ENCODE measurements at places on chromosomes 16 and 17.

DNA sequence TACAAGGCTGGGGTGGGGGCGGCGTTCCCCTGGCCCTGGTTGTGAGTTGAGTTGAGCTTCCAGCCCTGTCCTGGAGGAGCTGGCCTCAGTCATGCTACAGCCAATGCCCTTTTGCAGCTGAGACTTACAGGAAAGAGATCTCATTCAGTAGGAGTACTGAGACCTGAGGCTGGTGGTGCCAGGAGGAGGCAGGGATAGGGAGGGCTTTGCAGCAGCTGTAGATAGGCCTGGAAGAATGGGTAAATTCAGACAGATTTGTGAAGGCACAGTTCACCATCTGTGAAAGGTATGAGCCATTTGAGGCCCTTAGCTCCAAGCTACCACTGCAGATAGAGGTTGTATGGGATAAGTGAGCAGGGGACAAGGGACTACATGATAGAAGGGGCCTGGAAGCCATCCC, 5.6 kb downstream of the STX4 start:
- DNase-seq = no peak

GRCh38 chr17:55722742-55723487, at the start of gene TMEM100:
TMEM100 (minus strand) TSS chr17:55722864; CDS start chr17:55721070, 1,794 bp downstream.
- no peak for DNase-seq

DNA sequence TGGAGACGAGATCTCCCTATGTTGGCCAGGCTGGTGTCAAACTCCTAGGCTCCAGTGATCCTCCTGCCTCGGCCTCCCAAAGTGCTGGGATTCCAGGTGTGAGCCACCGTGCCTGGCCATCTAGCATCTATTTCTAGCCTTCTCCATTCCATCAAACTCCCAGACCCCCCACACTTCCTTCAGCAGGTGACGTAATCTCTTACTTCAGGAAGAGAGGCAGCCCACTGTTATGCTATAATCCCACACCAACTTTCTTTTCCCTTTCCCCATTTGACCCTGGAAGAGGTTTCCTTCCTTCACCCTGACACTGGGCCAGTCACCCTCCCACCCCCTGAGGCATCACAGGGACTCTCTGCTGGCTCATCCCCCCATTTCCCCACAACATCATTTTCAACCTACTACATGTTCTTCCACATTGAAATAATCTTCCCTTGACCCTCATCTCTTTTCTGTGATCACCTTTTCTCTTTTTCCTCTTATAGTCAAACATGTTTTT, 7.6 kb downstream of the ITGA2B start:
- DNase-seq = no peak

- DNase-seq = no peak
Observed at GRCh38 chr16:85675251-85675874, 13.4 kb downstream of the GINS2 start.

- DNase-seq = no peak
Observed at GRCh38 chr17:50465635-50466034, 3.0 kb downstream of the CHAD start.

DNA sequence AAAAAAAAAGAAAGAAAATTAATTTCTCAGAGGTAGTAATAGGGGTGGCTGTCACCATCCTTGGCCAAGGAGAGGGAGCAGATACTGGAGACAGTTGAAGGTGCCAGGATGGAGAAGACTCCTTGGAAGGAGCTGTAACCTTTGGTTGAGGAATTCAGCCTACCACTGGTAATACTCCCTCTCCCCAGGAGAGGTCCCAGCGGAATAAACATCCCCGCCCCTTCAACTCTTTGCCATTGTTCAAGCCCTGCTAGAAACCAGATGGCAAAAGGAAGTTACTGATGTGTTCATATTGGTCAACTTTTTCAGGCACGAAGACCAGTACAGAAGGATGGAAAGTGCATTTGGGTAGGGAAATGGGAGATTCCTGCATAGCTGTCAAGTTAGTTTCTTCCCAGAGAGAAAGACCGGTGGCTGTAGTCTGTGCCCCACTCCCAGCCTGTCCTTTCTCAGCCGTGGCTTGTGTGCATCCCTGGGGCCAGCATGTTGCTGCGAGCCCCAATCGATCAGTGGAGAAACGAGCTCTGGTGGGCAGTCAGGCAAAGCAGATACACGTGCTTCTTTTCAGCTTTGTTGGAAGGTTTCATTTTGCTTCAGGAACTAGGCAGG, 612.1 kb downstream of the MAF start:
- no peak for DNase-seq

GRCh38 chr17:48187872-48188608, 80.5 kb downstream of the SNX11 start:
- DNase-seq = no peak

GRCh38 chr17:4479982-4480751, 18.5 kb upstream of the SPNS2 start:
- DNase-seq = no peak

GRCh38 chr17:67262435-67263117, 17.6 kb upstream of the HELZ start:
- no peak for DNase-seq

DNA sequence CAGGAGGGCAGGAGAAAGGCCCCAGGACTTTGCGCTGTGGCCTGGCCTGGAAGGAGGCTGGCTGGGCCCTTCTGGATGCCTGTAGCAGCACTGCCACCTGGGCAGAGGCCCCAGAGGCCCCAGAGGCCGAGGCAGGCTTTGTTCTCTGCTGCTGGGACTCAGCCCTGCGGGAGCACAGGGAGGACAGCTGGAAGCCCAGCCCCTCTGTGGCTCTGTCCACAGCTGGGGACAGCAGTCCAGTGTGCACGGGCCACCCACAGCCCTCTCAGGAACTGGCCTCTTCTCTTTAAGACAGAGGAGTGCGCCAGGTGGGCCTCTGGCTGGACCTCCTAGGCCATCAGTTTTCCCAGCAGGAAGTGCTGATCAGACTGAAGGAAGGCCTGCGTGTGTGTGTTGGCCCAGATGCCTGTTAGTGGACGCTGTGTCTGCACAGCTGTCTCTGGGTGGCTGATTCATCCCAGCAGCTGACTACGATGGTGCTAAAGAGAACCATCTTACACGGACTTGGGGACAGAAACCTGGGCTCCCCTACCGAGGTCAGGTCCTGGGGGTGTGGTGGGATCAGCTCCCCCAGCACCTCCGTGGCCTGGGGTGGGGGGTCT, 26.9 kb upstream of the ZNF750 start:
- no peak for DNase-seq

- no peak for DNase-seq
Observed at GRCh38 chr16:69408475-69408874, 15.9 kb upstream of the CYB5B start.

DNA sequence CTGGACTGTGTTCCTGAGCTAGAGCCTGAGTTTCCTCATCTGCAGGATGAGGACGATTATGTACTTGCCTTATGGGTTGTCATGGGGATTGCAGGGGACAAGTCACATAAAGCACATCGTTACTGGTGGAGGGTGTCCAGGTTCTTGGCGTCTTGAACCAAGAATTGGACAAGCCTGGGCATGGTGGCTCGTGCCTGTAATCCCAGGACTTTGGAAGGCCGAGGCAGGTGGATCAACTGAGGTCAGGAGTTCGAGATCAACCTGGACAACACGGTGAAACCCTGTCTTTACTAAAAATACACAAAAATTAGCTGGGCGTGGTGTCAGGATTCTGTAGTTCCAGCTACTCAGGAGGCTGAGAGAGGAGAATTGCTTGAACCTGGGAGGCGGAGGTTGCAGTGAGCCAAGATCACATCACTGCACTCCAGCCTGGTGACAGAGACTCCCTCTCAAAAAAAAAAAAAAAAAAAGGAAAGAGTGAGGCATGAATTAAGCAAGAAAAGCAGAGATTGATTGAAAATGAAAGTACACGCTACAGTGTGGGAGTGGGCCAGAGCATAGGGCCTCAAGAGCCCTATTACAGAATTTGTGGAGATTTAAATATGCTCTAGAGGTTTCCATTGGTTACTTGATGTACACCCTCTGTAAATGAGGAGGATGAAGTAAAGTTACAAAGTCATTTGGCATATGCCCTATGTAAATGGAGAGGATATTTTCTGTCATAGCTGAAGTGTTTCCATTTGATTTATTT, 30.7 kb downstream of the ADGRG5 start:
- DNase-seq = no peak

- no peak for DNase-seq
Observed at GRCh38 chr16:12470311-12471229, 333.1 kb downstream of the CPPED1 start.

- DNase-seq = no peak
Observed at GRCh38 chr16:77896415-77897128, 108.2 kb downstream of the VAT1L start.

DNA sequence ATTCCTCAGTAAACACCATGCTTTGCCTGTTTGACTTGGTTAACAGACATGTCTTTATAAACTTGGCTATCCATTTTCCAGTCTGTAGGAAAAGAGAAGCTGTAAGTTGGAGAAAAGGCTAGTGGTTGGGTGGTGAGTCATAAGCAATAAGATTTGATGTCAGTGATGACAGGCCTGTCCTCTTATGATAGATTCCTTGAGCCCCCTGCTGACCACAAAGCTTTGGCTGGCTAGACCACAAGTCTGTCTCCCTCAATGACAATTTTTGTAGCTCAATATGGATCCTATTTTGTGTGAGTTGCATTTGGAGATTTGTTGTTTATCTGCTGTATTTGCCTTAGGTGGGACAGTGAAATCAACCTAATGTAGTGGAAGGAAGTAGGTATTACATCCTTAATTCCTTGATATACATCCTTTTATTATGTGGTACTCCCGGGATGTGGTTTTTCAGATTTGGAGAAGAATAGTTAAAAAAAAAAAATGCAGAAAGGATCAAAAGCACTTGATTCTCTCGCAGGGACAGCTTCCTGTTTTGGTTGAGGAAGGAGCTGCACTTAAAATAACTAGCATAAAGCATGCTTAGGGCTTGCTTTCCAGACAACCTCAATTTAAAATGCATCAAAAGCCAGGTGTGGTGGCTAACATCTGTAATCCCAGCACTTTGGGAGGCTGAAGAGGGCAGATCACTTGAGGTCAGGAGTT, 67.4 kb downstream of the SIAH1 start:
- DNase-seq = no peak

DNA sequence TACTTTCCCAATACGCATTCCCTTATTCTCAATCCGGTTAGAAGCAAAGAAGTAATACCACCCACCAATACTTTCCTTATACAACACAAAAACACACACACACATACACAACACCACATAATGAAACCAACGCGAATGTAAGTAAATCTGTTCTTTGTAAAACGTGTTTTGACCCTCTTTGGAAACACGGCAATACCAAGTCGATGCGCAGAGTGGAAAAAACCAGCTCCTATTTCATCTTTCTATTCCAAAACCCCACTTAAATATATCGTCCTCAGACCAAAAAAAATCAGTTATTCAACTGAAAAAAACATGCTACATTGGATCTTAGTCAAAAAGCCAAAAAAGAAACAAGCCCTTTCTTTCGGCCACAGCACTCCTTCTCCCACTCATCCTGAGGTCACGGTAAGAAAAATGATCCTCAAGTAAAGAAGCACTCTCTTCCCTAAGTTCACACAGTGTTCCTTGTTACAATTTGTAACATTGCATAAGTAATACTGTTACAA, 31.0 kb upstream of the ARL4D start:
- no peak for DNase-seq

All from stimulated activated CD8-positive, alpha-beta memory T cell treated with anti-CD3 and anti-CD28 coated beads, Interleukin-2, amount 100 ng/mL, for 48 hours (primary cell).